ENCODE measurements at places on chromosomes 7 and 10. TPM values are rescaled to one million over a fixed set of nuclear protein-coding genes. Genes with fewer than 3 reads are reported as not detected.

GRCh38 chr7:101287032-101287431 is 34.6 kb downstream of the IFT22 start:
- no peak for DNase-seq

DNA sequence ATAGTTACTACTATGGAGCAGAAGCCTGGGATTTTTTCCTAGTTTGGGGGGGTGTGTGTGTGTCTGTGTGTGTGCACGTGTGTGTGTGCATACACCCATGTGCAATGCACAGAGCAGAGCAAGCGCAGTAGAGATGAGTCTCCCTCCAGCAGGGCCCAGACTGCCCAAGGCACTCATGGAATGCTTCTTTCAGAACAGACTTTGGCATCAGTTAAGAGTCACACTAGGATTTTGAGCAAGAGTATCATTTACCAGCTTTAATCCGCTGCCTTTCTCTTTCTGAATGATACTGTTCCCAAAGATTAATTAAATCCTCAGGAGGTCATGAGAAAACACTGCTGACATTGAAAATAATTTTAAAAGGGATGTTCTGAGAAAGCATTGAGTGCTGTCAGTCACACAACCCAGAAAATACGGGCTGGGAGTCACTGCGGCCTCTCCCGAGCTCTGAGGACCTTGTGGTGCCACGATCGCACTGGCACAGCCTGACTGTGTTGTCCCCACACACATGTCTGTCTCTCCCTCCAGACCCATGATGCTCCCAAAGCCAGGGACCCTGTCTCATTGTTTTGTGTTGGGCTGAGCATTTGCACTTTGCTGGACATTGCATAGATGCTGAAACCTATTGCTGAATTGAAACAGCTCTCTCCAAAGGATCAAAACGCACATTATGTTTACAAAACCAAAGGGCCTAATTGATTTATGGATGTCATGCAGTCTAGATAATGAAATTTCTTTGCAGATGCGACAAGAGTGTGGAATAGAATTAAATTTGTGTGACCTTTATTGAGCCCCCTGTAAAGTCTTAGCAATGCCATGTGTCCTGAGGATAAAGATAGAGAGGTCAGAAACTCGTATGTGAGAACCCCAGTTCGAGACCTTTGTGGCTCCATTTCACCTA is 54.7 kb upstream of the FIGNL1 start:
- DNase-seq = no peak

GRCh38 chr10:44847110-44847509 is 64.0 kb upstream of the TMEM72 start:
- DNase-seq = no peak

GRCh38 chr7:81248420-81248819 is 329.6 kb upstream of the SEMA3C start:
- peak; percentile 86 for DNase-seq

DNA sequence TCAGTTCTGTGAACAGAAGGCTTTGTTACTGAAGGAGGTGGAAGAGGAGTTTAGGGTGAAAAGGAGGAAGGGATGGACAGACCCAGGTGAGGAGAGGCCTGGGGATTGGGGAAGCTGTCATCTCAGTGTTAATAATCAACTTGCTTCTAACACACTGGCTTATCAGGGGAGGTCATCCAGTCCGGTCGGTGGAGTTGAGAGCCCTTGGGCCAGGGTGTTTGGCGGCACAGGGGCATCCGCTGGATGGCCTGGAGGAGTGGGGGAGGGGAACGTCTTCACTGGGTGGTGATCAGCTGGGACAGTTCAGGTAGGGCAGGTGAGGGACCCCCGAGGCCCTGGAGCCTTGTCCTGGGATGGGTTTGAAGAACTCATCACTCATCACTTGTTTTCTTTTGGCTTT is 33.9 kb downstream of the SHH start:
- no peak for DNase-seq

STN1 gene
- 33.5 TPM for total RNA-seq

POMZP3 gene
- total RNA-seq = 10.1 TPM
